ENCODE measurements at places on chromosomes 16 and 17. TPM values are rescaled to one million over a fixed set of nuclear protein-coding genes. Genes with fewer than 3 reads are reported as not detected.

DNA sequence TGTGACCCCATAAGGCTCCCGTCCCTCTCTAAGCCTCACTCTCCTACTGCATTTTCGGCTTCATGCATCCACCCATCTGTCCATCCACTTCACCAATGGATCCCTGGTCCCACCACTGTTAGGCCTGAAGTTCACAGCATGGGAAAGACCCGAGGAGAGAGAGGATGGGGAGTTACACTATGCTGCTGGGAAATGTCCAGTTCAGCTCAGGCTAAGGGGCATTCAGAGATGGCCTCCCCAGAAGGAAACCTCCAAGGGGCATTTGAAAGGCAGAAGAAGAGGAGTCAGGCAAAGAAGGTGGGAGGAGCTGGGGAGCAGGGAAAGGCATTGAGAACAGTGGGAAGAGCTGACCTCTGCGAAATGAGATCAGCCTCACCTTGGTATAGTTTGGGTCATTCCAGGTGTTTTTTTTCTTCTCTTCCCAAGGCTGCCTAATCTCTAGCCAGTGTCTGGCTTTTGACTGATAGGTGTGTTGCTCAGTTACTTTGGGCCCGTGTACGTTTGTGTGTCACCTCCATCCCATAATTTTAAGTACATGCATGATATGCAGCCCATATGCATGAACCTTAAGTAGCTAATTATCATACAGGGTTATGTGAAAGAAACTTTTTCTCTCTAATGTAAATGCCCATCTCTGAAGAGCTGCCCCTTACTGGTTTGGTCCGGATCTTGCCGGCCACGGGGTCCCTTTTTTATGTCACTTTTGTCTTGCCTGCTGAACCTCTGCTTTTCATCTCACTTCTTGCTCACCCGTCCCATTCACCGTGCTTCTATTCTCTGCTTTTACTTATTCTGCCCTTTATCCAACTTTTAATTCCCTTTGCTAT, 11.6 kb upstream of the DRC7 start:
- DNase-seq: no peak

- DNase-seq: peak; percentile 37
Observed at GRCh38 chr16:58348986-58349385, 43.3 kb upstream of the GINS3 start.

GRCh38 chr17:31524926-31525800, 133.7 kb downstream of the RAB11FIP4 start:
- DNase-seq: peak; percentile 79

Gene PABPN1L
- 0.04 TPM for total RNA-seq

Gene TP53TG3F
- total RNA-seq: not detected

DNA sequence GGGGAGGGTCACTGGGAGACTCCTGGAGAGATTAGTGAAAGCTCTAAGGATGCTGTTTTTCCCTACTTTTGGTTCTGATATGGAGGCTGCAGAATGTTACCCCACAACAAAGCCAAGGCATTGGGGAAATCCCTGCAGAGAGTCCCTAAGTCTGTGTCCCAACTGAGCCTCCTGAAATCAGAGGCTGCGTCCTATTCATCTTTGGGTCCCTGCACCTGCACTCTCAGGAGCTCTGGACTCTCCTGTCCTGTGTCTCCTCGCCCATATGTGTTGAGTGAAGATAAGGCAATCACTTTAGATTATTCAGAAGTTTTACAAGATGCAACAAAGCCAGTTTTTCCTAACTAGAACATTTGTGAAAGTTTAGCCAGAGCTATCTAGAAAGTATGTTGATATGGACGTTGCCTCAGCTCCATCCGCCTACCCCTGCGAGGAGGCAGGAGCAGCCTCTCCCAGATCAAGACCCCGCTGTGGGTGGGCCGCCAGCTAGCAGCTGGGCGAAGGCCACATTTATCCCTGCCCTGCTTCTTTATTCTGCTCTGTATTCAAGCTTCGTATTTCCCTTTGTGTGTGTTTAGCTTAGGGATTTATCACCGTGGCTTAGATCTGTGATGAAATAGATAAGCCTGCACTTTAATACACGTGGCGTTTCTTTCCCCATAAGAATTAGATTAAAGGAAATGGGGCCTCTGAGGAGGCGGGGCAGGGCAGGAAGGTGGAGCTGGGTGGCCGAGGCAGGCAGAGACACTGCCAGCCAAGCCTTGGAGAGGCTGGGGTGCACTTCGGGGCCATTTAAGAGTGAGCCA, 37.4 kb downstream of the SHISA6 start:
- no peak for DNase-seq

DNA sequence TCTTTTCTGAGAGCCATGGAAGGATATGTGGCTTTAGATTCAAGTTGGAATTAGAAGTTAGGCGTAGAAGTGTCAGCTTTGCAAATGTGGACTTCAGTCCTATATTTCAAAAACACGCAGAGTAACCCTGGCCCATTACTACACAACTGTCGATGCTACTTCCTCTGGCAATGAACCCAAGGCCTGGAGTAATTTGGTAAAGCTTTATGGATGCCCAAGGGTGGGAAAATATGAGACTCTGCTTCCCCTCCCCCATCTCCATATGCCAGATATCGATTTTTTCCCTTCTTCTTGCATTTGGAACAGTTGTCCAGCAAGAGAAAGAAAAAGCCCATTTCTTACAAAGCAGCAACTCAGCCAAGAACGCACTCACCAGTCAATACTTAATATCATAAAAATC, 2.9 kb upstream of the MAP1LC3B start:
- DNase-seq: no peak

DNA sequence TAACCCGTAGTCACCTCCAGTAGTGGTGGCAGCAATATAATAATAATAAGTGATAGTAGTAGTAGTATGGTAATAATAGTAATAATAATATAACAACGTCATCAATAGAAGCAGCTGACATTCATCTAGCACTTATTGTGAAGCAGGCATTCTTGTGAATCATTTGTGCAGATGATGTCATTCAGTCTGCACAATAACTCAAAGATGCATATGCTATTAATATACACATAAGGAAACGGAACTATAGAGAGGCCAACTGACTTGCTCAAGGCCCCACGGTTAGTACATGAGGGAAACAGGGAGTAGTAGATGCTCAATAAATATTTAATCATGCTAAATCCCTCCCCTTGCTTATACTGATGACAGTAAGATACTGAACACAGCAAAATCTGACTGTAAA, 35.4 kb upstream of the GAN start:
- DNase-seq: peak; percentile 15

DNA sequence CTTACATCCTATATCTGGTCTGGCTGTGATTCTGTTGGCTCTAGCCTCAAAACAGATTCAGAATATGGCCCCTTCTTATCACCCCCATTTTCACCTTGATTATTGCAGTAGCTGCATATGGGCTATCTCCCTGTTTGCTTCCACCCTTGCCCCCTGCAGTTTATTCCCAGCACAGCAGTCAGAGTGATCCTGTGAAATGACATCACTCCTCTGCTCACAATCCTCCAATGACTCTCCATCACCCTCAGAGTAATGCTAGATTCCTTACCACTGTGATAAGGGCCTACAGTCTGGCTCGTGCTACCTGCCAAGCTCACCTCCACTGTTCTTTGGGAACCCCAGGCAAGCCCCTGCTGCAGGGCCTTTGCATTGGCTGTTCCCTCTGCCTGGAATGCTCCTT, 92.5 kb downstream of the ASIC2 start:
- DNase-seq: peak; percentile 9

DNA sequence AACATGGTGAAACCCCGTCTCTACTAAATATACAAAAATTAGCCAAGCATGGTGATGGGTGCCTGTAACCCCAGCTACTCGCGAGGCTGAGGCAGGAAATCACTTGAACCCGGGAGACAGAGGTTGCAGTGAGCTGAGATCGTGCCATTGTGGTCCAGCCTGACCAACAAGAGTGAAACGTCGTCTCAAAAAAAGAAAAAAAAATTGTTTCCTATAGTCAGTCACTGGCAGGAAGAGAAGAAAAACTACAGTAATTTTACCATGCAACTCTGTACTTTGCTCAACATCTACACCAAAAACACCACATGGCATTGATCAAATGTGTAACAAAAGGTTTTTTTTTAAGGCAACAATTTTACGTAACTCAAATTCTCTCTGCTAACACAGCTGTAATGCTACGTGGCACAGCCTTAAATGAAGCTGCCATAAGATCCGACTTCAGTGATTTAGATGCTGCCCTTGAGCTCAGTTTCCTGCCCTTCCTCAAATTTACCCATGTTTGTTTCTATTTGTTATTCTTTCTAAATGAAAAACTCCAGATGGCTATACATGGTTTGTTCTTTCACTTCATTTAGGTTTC, 40.2 kb downstream of the CNOT1 start:
- DNase-seq: no peak

GRCh38 chr17:67725373-67725791, 7.6 kb downstream of the NOL11 start:
- no peak for DNase-seq

- no peak for DNase-seq
Observed at GRCh38 chr16:75614066-75614897, 8.8 kb downstream of the ADAT1 start.

Gene NEK8
- 1.9 TPM for total RNA-seq

GRCh38 chr16:74748616-74749026, 26.0 kb downstream of the FA2H start:
- no peak for DNase-seq

Gene PIK3R6
- total RNA-seq: 1.5 TPM

Gene RND2
- total RNA-seq: 0.35 TPM

- DNase-seq: no peak
Observed at GRCh38 chr16:3192476-3193019, 4.5 kb downstream of the OR1F1 start.

GRCh38 chr17:7237761-7238419, 1.4 kb downstream of the PHF23 start:
- peak; percentile 81 for DNase-seq

DNA sequence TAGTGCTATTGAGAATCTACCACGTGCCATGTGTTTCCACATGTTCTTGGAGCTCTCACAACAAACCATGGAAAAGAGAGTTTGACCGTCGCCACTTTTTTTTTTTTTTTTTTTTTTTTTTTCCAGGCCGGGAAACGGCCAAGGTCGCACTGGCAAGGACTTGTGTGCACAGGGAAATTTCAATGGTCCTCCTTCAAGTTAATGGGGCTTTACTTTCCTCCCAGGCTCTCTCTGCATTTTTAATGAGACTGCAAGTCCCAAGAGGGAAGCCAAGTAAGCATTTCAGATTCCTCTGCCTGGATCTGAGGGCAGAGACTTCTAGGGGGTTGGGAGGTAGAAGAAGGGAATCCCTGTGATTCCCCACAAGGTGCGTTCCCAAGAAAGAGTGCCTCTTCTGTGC, 94.7 kb upstream of the MPHOSPH6 start:
- DNase-seq: no peak

- no peak for DNase-seq
Observed at GRCh38 chr17:82942166-82943130, 102.6 kb upstream of the ZNF750 start.

DNA sequence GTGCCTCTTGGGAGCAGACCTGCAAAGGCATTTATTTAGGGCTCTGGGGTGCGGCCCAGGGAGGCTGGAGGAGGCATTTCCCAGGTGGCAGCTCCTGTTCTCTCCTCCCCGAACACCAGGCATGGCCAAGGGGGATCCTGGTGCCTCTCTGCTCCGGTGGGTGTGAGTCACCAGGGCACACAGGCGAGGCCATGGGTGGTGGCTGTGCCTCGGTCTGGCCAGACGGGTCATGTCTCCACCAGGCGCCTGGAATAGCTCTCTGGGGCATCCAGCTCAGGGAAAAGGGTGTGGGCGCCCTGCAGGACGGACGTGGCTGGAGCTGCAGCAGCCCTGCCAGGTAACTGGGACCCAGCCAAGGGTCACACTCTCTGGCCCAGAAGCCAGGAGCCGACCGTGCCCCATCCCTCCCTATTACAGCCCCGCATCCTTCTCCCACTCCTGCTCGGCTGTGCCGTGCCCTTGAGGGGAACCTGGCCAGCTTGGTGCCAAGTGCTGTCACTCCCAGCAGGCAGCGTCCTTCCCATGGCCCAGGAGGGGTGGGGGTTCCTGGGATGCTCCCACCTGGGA, 25.8 kb downstream of the SOX8 start:
- DNase-seq: no peak

Gene HOXB8
- 0.04 TPM for total RNA-seq

DNA sequence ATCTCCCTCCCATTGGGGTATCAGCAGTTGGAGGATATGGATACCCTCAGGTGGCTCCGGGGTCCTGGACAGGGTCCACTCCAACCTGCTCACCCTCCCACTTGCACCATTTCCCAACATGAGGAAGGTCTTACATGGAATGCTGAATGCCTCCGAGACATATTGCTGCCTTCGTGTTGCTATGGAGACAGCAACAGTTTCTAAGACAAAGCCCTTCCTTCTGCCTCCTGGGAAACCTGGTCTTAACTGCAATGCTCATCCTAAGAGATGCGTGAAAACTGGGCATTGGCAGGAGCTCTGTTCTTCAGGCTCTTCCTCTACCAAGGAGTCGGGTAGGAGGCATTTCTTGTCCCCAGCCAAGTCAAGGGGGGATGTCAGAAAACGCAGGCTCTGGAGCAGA, 45.2 kb downstream of the ST3GAL2 start:
- DNase-seq: no peak

- DNase-seq: peak; percentile 81
Observed at GRCh38 chr17:68749349-68750207, 148.4 kb upstream of the FAM20A start.

- no peak for DNase-seq
Observed at GRCh38 chr16:9598731-9599083, 507.3 kb downstream of the HAPSTR1 start.

Gene PERCC1
- total RNA-seq: 0.13 TPM

Gene CYTH1
- 17.3 TPM for total RNA-seq

All from muscle of leg (tissue), 16 donors.